Hematopoietic multipotent progenitor cell (in vitro differentiated cells): ENCODE measurements at places on chromosomes 13 and 19.

DNA sequence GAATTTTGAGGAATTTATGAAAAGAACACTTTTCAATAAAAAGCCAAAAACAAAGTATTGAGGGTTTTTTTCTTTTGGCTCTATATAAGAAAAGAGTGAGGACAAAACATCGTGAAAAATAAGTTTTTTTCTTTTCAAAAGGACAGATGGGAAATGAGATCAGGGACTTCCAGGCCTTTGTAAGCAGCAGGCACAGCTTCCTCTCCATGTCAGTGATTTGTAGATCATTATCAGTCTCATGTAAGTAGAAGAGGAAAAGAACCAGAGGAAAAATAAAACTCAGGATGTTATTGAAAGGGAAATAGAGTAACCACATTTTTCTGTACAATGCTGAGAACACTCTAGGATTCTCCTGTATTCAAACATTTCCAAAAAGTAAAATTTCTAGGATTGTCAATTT, 29.9 kb downstream of the DOCK9 start:
- DNase-seq, result no peak

GRCh38 chr13:106373989-106374572, 161.4 kb downstream of the EFNB2 start:
- DNase-seq, result peak; percentile 43

- DNase-seq, result no peak
These were observed 48.7 kb downstream of the ZIC5 start for GRCh38 chr13:99922631-99923404.

DNA sequence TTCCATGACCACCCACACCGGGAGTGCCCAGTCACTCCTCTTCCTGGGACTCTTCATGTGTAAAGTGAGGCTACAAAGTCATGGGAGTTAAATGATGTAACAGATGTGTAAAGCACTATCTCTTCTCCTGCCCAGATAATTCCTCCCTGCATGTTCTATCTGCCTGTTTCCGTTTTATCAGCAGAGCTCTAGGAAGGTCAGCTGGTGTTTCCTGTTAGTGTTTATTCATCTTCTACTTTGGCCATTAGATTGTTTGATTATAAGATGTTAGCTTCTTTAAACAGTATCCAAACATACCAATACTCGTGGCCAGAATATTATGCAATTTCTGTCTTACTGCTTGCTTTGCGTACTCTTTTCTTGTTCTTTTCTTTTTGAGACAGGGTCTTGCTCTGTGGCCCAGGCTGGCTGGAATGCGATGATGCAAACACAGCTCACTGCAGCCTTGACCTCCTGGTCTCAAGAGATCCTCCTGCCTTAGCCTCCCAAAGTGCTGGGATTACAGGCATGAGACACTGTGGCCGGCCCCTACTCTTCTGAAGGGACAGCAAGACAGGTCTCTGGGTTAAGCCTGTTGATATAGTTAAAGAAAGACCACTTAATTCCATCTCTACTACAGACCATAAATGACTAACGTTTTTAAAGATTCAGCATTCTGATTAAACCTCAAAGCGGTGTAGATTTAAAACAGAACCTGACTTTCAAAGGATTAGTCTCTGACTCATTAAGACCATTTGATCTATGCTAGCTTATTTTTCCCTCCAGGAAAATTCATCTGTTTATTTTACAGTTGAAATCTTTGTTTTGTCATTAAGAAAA, 97.4 kb upstream of the AKAP11 start:
- DNase-seq, result no peak

DNA sequence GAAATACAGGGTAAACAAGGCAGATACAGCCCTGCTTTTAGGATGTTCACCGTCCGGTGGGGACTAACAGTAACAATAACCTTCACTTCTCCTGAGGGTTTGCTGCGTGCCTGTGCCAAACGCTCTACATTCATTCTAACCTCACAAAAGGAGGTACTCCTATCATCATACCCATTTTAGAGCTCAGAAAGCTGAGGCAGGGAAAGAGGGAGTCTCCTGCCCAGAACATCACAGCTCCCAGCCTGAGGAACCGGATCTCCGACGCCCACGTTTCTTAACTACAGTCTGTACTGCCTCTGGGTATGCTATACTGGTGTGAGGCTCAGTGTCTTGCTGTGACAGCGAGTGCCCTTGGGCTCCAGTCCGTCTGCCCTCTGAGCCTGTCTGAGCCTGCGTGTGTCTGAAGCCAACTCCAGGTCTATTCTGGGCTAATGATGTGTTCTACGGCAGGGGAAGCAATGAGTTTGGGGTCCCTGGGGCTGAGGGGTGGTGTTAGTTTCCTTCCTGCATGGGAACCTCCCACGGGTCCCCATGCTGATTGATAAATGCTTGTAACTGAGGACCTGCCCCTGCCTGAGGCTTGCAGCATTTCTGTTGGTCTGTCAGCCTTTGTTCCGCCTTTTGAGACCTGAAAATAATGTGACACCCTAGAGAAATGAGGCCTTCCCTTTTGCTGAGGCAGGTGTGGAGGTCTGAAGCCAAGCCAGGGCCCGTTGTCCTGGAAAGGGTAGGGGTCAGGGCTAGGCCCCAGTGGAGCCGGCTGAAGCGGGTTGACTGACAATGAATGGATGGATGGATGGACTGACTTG, 4.9 kb downstream of the LIPE start:
- DNase-seq, result peak; percentile 54

DNA sequence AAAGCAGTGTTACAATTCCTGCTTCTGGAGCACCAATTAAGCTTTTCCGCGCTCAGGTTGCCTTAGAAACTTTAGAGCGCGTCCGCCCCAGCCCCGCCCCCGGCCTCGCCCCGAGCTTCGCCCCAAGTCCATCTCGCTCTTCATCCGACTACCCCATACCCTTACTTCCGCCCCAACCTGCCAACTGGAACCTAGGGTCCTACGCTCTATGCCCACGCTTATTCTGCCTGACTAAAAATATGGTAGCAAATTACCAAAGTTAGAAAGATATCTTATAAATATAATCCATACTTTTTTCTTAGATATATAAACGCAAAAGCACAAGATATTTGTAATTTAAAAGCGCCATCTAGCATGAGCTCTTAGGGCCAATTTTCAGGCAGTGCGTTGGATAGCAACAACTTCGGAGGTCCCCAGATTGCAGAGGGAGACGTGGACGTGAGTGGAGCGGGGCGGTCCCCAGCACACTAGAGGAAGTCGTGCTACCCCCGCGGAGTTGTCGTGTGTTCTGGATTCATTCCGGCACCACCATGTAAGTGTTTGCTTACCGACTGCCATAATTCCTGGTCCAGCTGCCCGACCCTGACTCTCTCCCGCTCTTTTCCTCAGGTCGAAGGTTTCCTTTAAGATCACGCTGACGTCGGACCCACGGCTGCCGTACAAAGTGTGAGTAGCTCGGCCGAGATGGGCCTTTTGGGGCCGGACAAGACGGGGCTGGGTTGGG, at the start of gene UFM1:
UFM1 (plus strand) TSS at position 462 of the 724 bp plus-strand sequence; CDS start at position 531, 69 bp downstream.
- peak; percentile 97 for DNase-seq

DNA sequence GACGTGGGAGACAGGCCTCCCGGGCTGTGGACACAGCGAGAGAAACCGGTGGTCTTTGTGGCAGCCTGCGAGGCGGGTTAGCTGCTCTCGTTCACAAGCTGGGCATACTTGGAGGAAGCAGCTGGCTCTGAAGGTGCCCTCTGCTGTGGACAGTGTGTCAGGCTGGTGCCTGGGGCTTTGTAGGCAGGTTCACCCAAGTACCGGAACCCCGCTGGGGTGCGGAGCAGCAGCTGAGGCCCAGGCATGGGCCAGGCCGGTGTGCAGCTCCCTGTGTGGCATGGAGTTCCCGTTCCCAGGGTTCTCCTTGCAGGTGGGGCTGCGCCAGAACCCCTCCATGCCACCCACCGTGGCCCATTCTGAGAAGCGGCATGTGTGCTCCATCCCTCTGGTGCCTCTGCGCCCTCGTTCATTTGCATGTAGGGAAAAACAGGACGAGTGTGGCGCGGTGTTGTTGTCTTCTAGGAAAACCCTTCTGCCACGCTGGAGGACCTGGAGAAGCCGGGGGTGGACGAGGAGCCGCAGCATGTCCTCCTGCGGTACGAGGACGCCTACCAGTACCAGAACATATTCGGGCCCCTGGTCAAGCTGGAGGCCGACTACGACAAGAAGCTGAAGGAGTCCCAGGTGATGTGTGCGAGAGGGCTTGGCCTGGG, 20.0 kb downstream of the UPF1 start:
- DNase-seq, result no peak

GRCh38 chr13:42388326-42388725, 116.4 kb downstream of the AKAP11 start:
- DNase-seq, result no peak

- no peak for DNase-seq
These were observed 31.7 kb downstream of the NEK5 start for GRCh38 chr13:52097197-52097596.

GRCh38 chr13:45368005-45368404, 27.0 kb upstream of the TPT1 start:
- DNase-seq, result no peak

- DNase-seq, result no peak
These were observed 8.9 kb downstream of the PINLYP start for GRCh38 chr19:43584484-43584883.

DNA sequence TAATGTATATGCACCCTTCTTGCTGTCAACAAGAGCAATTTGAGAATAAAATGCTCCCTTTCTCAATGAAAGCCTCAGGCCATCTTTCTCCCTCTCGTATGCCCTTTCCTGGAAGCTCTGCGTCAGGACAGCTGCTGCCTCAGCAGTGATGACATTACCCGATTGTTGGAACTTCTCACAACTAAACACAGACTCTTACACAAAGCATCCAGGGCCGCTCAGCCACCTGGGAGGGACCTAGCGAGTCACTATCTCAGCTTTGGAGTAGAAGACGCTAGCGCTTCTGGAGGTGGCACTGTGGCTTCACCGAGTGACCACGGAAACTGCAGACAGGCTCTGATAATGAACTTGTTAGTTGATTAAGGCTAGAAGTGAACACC, 153.2 kb upstream of the SOX1 start:
- no peak for DNase-seq

DNA sequence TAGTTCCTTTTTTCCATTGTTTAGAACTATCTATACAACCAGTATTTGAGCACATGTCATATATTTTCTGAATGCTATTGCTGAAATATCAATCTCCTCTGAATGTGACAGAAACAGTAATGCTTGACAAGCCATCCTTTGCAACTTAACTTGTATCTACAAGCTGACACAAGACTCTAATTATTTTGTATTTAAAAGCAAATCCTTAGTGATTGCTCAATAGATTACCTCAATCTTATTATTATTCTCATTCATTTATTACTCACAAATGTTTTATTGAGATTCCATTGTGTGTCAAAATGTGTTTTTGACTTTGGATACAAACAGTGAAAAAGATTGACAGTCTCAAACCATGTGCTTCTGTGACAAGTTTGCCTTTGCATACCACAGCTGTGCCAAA, 787.8 kb upstream of the PRR20A start:
- no peak for DNase-seq

- DNase-seq, result no peak
These were observed at the start of gene TTC9B for GRCh38 chr19:40217934-40218890. TSS of gene TTC9B (minus strand) at chr19:40218384. CDS start at chr19:40218381, 3 bp downstream.

DNA sequence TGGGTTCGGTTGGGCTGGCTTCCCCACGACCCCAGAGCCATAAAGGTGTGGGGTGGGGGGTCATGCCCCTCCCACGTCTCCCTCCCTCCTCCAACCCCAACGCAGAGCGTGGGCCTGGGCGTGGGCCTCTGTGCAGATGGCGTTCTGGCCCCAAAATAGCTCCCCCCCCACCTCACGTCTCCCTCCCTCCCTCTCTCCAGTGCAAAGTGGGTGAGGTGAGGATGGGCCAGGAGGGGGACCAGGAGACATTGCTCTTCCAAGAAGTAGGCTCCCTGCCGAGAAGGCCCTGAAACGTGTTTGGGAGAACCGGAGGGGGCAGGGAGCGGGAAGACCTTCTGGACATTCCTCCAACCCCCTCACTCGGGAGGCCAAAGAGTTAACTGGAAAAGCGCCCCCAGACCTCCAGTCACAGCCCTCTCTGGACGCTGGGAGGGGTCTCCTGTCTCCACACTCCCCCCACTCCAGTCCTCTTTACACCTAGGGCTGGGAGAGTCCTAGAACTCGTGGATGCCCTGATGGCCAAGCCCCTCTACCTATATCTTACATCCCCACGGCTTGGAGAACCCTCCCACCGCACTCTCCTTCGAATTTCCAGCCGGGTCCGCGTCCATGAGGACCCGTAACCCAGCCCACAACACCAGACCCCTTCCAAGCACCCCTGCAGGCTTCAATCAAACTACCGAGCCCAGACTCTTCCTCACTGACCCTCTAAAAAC, 855 bp downstream of the UNC13A start:
- no peak for DNase-seq

DNA sequence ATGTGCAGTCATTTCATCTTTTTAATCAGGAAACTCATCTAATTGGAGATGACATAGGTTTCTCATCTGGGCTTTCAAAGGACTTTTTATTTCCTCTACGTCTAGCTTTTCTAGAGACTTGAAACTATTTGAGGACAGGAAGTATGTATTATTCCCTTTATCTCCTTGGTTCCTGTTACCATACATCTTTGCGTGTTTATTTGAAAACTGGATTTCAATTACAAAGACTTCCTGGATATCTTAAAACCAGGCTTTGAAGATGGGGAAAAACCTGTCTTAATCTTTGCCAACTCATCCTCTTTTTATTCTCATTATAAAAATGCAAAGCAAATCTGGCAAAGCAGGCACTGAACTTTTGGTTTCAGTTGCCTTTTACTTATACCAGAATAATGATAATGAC, 130.5 kb downstream of the LMO7 start:
- no peak for DNase-seq

- DNase-seq, result peak; percentile 54
These were observed 3.1 kb upstream of the TNFAIP8L1 start for GRCh38 chr19:4636151-4636717.

DNA sequence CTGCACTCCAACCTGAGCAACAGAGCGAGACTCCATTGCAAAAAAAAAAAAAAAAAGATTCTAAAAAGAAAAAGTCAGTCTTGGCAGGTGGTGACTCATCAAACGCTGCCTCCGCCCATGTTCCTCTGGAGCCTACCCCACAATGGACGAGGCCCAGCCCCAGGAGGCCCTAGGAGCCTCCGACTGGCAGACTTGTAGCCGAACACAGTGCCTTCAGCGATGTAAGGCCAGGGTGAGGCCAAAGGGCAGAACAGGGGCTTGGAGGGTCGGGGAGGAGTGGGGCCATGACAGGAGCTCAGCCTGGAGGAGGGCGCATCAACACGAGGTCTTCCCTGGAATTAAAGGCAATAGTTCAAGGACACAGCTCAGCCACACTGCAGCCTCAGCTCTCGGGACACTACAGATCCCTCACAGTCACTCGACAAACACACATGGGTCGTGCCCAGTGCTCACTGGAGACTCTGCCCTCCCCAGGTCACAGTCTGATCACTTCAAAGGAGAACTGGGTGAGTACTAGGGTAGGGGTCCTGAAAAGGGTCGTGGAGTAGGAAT, 5.1 kb downstream of the USE1 start:
- no peak for DNase-seq

GRCh38 chr19:47106821-47107201, 6.8 kb downstream of the ZC3H4 start:
- DNase-seq, result no peak

DNA sequence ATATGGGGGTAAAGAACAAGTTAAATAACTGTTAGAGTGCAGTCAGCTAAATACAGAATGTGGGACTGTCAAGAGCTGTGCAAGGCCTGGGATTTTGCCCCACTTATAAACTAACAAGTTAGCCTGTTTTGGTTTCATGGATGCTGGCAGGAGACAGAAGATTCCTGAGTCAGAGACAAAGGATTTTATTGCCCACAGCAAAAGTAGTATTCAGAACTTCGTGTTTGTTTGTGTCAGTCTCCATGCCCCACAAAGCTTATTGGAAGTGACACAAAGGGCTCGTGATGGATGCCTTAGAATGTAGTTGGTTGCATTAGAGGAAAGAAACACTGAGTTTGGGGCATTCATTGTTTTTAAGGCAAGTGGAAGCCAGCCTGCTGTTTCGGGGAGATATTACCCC, 22.2 kb upstream of the SPRYD7 start:
- DNase-seq, result no peak
